ENCODE measurements at places on chromosomes 4 and X.

GRCh38 chr4:158870626-158871334 lies 102.0 kb downstream of the FNIP2 start:
- DNase-seq, result no peak

- DNase-seq, result no peak
These were observed 13.9 kb upstream of the CCNG2 start for GRCh38 chr4:77143091-77143490.

- no peak for DNase-seq
These were observed 137.1 kb downstream of the PJA1 start for GRCh38 chrX:69028006-69028760.

DNA sequence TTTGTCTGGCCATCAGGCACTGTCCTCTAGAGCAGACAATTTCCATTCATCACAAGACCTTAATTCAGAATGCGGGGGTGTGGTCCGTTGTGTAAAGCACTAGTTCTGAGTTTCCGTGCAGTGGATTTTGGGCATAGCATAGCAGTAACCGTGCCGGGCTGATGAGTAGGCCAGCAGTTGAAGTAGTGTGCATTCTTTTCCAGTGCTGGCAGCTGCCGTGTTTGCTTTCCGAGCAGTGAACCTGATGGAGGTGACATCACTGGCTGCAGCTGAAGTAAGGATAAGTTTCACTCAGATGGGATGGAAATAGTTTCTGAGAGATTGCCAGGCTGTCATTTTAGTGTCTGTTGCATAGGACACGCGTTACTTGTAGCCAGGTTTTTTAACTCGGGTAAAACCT lies 107.0 kb upstream of the STIM2 start:
- no peak for DNase-seq

DNA sequence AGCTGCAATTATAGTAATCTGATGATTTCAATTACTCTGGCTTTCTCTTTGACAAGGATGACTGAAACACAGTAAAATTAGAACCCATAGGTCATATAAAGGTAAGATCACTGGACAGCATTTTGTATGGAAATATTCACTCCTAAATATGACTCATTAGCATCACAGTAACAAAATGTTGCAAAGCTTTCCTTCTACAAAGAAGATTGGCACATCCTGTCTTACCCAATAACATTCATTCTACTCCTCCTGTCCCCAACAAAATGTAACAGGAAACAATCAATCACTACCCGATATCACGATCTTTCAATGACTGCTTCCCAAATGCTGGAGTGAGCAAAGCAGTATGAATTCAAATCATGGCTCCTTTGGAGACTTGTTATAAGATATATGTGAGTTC lies 95.3 kb downstream of the FANCB start:
- no peak for DNase-seq

DNA sequence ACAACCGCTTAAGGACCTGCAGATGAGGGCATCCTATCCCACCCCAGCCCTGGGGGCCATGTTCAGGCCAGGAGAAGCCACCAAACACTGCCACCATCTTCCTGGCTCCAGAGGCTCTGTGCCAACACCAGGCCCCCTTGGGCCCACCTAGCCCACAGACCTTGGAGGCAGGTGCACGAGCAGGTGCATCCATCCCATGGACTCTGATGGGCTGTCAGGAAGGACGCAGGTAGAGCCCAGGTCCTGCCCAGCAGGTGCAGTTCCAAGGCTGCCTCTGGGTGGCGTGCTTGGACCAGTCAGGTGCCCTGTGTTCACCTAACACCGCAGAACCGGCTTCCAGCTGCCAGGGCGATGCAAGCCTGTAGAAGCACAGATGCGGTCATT lies 22.8 kb upstream of the PDE6B start:
- DNase-seq, result peak; percentile 23

DNA sequence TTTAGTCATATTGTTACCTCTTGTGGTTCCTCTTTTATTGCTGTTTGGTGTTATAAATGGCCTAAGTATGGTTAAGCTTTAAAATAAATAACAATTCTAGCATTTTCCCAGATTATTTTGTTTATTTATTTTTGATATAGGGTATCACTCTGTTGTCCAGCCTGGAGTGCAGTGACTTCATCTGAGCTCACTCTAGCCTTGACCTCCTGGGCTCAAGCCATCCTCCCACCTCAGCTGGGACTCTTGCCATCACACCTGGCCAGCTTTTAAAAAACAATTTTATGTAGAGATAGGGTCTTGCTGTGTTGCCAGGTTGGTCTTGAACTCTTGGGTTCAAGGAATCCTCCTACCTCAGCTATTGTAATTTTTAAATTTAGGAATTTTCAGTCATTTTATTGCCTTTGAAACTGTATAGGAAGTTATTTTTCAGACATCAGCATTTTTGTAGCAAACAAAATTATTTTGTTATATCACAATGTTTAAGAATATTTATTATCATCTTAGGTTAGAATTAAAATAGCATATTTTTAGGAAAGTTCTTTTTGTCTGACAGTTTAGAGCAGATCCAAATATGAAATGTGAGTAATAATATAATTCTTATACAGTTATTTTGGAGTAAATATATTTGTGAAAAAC lies 66.3 kb upstream of the RHOH start:
- DNase-seq, result no peak

- no peak for DNase-seq
These were observed 46.6 kb upstream of the PRRG1 start for GRCh38 chrX:37302569-37302968.

DNA sequence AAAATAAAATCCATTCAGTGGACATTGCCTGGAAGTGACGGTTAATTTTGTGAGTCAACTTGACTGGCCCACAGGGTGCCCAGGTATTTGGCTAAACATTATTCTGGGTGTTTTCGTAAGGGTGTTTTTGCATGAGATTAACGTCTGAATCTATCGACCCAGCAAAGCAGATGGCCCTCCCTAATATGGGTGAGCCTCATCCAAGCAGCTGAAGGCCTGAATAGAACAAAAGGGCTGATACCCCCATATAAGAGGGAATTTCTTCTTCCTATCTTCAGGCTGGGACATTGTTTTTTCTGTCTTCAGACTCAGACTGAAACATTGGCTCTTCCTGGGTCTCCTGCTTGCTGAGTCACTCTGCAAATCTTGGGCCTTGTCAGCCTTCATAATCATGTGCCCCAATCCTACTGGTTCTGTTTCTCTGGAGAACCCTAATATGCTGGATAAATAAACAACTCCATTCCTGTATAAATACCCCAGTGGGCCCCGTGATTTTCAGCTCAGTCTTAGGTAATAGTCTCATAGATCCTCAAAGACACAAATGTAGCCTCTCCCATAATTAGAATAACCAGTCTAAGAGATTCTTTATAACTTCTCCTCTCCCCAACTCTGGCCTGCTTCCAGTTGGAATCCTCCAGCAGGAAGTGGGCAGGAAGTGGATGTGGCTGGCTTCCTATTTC lies 33.1 kb upstream of the DDX3X start:
- DNase-seq, result no peak

GRCh38 chrX:41064018-41064417 lies 21.2 kb upstream of the USP9X start:
- DNase-seq, result no peak

DNA sequence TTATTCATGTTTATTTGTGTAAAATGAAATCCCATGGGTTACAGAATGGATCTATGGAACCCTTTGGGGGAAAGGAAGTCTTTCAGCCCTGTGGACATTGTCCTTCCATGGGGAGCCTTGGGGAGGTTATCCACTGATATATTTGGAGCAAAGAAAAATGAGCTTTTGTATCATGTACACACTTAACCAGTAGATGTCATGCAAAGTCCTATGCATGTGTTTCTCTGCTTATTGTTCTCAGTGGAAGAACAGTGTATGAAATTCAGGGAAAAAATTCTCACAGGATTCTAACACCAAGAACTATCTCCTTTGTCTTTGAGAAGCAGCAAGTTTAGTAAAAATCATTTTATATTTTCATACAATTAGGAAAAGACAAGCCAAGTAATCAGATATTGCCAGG lies 105.3 kb downstream of the DTHD1 start:
- no peak for DNase-seq

GRCh38 chr4:90064196-90064595 lies 63.0 kb upstream of the CCSER1 start:
- DNase-seq, result no peak

DNA sequence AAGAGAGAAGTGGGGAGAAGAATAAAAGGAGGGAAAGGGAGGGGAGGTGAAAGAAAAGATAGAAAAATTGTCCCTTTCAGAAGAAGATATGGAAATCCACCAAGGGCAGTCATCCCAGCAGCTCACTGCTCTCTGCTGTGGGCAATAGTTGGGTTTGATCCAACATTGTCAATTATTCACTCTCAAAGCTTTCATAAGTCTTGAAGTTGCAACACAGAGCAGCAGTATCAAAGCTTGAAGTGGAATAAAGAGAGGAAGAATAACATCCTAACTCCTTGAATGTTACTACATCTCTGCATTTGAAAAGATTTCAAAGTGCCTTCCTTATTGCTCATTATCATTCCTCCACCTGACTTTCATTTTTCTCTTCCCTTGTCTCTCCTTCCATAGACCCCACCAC lies 62.3 kb upstream of the HHIP start:
- DNase-seq, result no peak

GRCh38 chrX:94676285-94676684 lies 1002.3 kb downstream of the FAM133A start:
- no peak for DNase-seq

DNA sequence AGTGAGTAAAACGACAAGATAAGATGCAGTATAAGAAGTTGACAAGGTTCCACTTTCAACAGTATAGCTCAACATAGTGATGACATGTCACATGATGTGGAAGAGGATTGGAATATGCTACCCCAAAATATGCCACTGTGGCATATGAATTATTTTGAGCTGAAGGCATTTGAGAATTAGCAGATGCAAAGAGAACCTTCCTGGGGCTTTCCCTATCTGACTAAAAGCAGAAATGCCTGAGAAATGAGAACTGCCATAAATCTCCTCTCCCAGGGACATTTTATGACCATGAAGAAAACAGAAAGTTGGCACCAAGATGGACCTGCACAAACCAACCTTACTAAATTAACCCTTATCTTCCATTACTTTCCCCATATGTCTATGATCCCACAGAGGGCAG lies 24.8 kb downstream of the CDKN2AIP start:
- no peak for DNase-seq

- no peak for DNase-seq
These were observed 8.5 kb downstream of the SORCS2 start for GRCh38 chr4:7200801-7201200.

GRCh38 chrX:54891573-54891972 lies 29.1 kb upstream of the TRO start:
- DNase-seq, result no peak

- DNase-seq, result no peak
These were observed 1.0 kb upstream of the ANKRD17 start for GRCh38 chr4:73259571-73260090.

GRCh38 chrX:105063743-105064142 lies 156.8 kb downstream of the TEX13A start:
- no peak for DNase-seq

GRCh38 chr4:83657336-83657735 lies 121.4 kb downstream of the GPAT3 start:
- no peak for DNase-seq
